Fibroblast of the aortic adventitia (primary cell): ENCODE measurements at places on chromosomes 1 and 21. TPM values are rescaled to one million over a fixed set of nuclear protein-coding genes. Genes with fewer than 3 reads are reported as not detected.

Gene PRMT6
- total RNA-seq, result 18.3 and 20.1 TPM in 2 replicates

Gene LRRC8C
- total RNA-seq, result 6.0 and 25.3 TPM in 2 replicates

Gene RAB25
- not detected in 2 replicates for total RNA-seq

Gene TDRD10
- total RNA-seq, result not detected in 2 replicates

Gene SCAMP3
- total RNA-seq, result 12.5 and 47.6 TPM in 2 replicates

Gene DUSP23
- 10.0 and 27.8 TPM in 2 replicates for total RNA-seq

Gene FCGR1A
- not detected in 2 replicates for total RNA-seq

Gene PALMD
- total RNA-seq, result 2.4 and 6.0 TPM in 2 replicates

Gene RGS4
- 255 and 538 TPM in 2 replicates for total RNA-seq

Gene CADM3
- 6.0 TPM in 1 of 2 replicates, not detected in the other for total RNA-seq
